ENCODE measurements at places on chromosomes 6 and 20. TPM values are rescaled to one million over a fixed set of nuclear protein-coding genes. Genes with fewer than 3 reads are reported as not detected.

Gene HTR1B
- total RNA-seq: not detected

DNA sequence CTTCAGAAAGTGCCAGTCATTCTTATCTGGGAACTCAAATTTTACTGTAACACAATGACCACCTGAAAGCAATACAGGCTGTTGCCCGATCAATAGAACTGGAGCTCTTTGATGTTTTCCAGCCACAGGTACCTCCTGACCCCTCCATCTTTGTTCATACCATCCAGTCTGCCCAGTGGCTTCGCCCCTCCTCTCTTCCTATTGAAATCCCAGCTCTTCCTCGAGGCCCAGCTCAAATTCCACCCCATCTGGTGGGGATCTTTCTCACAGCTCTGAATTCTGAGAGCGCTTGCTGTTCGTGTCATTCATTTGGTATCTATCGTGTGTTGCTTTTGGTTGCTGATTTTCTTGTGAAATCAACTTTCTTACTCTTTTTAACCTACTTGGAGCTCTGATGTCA, 87.9 kb upstream of the CNKSR3 start:
- no peak for DNase-seq

- DNase-seq: no peak
Observed at GRCh38 chr6:81761197-81761596, 8.7 kb upstream of the TENT5A start.

GRCh38 chr6:99152347-99152643, 197.2 kb downstream of the FAXC start:
- DNase-seq: no peak

Gene PSMB1
- total RNA-seq: 89.8 TPM

DNA sequence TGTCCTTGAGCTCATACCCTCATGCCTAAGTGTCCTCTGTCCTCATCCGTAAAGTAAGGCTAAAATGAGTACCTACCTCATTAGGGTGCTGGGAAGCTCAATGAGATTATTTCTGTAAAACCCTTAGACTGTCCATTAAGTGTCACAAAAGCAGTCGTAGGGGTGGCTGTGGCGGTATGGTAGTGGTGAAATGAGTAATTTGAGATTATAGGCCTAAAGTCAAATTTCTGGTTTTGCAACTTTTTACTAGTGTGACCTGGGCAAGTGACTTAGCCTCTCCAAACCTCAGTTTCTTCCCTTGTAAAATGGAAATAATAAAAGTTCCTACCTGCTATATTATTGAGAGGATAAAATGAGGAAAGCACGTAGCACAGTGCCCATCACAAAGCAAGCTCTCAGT, 148.2 kb upstream of the AKAP12 start:
- no peak for DNase-seq

DNA sequence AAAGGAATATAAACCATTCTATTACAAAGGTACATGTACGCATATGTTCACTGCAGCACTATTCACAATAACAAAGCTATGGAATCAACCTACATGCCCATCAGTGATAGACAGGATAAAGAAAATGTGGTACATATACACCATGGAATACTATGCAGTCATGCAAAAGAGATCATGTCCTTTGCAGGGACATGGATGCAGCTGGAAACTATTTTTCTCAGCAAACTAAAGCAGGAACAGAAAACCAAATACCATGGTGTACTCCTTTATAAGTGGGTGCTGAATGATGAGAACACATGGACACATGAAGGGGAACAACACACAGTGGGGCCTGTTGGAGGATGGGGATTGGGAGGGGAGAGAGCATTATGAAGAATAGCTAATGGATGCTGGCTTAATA, 104.6 kb upstream of the CENPW start:
- no peak for DNase-seq

Gene GPLD1
- 53.1 TPM for total RNA-seq

GRCh38 chr6:107556082-107556481, 66.2 kb downstream of the SOBP start:
- DNase-seq: no peak

Gene SLA2
- total RNA-seq: 0.30 TPM

GRCh38 chr6:139582956-139583355, 208.5 kb upstream of the CITED2 start:
- no peak for DNase-seq

DNA sequence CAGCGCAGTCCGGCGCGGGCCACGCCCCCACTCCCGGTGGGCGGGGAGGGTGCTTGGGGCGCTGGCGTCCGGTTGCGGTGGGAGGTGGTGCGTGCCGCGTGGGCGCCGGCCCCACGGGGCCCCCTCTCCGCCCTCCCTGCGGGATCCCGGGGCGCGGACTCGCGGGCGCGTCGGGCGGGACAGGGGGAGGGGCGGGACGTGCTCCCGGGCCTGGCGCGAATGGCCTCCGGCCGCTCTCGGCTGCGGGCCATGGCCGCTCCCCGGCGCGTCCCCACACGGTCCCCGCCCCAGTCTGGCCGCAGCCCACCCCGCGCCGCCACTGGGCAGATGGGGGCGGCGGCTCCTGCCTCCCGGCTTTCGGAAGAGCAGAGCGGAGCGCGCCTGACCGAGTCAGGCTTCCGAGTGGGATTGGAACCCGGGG, 771 bp upstream of the PPP1R3G start:
- peak; percentile 60 for DNase-seq

- no peak for DNase-seq
Observed at GRCh38 chr6:106145144-106145543, 59.0 kb downstream of the PRDM1 start.

- no peak for DNase-seq
Observed at GRCh38 chr6:168354338-168354737, 34.8 kb upstream of the DACT2 start.

DNA sequence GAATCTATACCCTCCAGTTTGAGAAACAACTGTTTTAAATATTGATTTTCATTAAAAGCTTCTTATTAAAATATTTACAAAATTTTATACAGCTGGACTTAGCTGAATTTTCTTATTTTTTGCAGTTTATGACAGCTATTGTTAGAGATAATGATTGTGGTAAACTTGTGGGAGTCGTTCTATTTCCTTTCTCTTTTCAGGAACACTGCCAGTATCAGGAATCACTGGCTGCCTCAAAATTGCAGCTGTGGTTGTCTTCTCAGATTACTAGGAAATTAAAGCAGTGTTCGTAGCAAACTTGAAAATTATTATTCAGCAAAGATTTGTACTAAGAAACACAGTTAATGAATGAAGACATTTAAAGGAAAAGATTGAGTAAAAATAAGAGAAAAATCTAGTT, 311.0 kb downstream of the CENPW start:
- no peak for DNase-seq

Gene CTCFL
- total RNA-seq: 0.15 TPM

- DNase-seq: no peak
Observed at GRCh38 chr6:219641-220198, 72.6 kb upstream of the DUSP22 start.

DNA sequence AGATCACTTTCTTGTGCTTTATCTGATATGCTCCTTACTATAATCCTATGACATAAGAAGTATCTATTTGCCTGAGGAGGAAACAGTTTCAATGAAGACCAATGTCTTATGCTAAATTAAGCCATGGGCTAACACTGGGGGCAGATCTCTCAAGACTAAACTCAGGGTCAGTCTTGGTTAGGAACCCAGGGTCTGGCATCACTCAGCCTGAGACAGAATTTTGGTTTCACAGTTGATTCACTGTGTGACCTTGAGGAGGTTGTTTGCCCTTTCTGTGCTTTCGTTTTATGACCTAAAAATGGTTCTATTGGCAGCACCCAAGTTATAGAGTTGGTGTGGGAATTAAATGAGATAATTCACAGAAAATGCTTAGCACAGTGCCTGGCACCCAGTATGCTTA, 4.9 kb upstream of the BCAS1 start:
- no peak for DNase-seq

DNA sequence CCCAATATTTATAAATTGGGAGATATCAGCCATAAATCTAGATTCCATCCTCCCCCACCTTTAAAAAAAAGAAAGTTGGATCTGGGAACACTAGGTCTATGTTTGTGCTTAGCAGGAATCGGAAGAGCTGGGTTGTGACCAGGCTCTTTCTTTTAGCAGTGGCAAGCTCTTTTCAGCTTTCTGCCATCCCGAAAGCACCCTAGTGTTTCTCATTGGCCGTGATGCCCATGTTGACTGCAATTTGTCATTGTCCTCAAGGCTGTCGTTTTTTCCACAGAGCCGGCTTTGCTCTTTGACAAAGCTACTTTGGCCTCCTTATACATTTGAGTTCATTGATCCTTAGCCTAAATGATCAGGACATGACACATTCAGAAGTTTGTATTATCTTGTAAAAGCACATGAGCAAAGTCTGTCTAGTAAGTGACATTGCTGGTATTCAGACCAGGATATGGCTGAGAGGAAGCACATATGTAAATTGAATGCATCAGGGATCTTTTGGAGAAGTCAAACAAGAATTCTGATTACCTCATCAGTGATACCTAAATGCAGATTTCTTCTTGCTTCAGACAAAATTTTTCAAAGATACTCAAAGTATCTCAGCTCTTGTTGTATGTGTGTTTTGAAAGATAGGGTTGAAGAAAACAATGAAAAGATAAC, 50.1 kb downstream of the CARMIL1 start:
- no peak for DNase-seq

All from left lobe of liver (tissue), 2 donors.